ENCODE measurements at places on chromosomes 7 and 10.

GRCh38 chr10:127702271-127702670, 34.7 kb upstream of the FOXI2 start:
- no peak for DNase-seq

- no peak for DNase-seq
Measured at GRCh38 chr10:61819208-61819607, 82.3 kb upstream of the ARID5B start.

DNA sequence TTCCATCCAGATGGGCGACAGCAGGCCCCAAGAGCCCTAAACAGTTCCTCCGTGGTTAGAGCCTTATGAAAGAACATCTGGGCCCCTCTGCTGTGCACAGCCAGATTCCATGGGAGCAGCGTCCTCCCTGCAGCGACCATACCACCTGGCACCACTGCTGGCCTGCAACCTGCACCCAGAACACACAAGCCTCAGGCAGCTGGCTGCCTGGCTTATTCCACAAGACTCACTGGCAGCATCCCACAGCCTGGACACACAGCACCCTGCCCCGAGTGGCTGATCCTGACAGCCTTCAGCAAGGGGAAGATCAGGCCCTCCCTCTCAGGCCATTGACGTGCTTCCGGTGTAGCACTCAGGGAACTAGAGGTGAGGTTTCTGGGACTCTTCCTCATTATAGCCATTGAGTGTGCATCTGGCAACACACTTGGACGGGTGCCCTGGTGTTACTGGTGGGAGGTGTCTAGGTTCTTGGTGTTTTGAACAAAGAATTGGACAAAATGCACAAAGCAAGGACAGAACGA, 33.7 kb upstream of the ERCC6 start:
- DNase-seq, result no peak

GRCh38 chr10:71132321-71132810, 80.0 kb upstream of the UNC5B start:
- DNase-seq, result no peak

- DNase-seq, result no peak
Measured at GRCh38 chr10:62635127-62635526, 169.4 kb upstream of the ADO start.

DNA sequence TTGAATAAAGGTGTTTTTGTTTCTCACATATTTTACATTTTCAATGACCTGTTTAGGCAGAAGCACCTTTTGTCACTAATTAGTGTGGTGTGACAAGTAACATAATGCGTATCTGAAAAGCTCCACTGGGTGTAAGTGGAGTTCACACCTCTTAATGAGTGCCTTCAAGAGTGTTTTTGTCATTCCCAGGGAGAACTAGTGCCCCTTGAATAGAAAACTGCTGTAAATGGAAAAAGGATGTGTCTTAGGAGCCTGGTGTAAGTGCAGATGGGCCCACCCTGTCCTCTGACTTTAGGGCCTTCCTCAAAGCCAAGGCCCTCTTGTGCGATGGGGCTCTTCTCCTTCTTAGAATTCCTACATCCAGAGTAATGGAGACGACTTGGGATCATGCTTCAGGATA, 170.0 kb downstream of the MGMT start:
- DNase-seq, result no peak

Data from CD4-positive, alpha-beta T cell treated with Interleukin-10 for 1 hour (primary cell).